ENCODE measurements at places on chromosomes 3 and 15. TPM values are rescaled to one million over a fixed set of nuclear protein-coding genes. Genes with fewer than 3 reads are reported as not detected.

Gene SLC35G2
- 16.5 TPM for total RNA-seq

- DNase-seq = no peak
Observed at GRCh38 chr3:35849963-35850362, 210.6 kb downstream of the ARPP21 start.

DNA sequence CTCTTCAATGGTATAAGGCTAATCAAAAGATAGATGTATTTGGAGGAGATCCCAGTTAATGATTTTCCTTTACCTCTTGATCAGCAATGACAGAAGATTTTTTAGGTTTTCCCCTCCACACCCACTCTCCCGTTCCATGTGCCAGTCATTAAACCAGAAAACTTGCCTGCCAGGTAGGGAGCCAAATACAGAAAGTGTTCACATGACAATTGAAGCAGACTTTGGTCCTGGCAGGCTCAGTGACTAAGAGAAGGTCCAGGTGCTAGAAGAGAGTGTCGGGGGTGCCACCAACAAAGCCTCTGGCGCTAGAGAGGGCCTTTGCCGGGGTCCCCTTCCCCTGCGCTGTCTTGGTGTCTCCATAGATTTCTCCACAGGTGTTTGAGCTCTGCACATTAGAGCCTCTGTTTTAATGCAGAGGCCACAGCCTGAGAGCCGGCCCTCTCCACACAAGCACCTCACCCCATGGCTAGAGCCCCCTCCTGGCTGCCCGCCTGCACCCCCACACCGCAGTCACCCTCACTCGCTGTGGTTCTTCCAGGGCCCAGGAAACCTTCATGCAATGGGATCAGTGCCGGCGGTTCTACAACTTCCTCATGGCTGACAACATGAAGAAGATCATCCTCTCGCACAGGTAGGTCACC is 36.4 kb downstream of the RLBP1 start:
- no peak for DNase-seq

DNA sequence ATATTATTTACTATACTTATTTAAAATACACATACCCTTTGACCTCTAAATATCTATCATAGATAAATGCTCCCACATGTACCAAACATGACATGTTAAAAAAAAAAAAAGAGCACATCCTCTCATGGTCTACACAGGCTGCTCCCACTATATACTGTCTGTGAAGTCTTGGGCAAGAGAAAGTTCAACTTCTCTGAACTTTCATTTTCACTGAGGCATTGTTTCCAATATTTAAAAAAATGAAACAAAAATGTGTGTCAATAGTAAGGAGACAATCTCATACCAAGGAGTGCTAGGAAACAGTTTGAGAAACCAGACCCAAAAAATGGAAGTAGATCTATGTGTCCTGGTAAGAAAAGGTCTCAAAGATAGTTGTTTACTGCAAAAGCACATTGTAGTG is 29.3 kb downstream of the SLC4A7 start:
- DNase-seq = no peak

GRCh38 chr3:71512000-71512399 is 71.5 kb downstream of the FOXP1 start:
- DNase-seq = no peak

DNA sequence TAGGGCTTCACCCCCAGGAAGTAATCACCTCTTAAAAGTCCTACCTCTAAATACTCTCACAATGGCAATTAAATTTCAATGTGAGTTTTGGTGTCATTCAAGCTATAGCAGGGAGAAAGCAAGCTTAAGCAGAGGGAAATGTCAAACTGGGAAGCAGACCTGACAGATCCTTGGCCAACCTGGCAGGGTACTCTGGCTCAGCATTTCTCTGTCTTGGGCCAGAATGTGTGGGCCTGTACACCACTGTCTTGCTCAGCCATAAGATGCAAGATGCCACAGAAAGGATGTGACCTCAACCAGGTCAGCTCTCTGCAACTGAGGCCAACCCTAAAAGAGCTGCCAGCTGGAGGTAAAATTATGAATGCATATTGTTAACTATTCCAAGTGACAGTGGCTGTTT is 130.6 kb upstream of the CMC1 start:
- no peak for DNase-seq

DNA sequence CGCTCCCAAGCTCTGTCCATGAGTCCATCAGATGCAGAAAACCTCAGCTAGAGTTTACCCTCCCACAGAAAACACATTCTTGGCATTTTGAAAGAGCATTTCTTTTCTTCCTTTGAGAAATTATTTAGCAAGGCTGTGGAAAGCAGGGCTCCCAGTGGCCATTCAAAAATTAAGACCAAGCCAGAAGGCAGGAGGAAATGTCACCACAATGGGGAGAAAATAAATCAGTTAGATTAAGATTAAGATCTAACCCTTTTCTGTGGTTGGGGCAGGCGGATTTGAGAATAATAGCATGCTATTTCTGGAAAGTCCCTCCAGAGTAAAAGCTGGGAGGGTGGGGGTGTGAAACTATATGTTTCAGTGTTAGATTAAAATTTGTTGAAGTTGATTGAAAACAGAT is 20.2 kb downstream of the LRIG1 start:
- no peak for DNase-seq

DNA sequence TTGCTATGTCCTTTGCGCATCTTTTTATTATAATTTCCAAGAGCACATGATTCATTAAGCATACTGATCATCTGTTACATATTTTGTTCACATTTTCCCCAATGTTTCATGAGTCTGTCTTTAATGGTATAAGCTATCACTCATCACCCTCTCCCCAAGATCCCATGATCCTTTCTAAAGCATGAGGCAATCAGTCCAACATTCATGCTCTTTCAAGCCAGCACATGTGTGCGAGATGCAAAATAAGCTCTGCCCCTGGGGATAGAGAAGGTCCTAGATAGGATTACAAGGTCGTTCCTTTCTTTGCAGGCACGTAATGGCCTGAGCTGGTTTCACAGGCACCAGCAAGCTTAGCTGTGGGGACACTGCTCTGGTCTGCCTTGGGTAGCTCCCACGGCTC is 32.2 kb upstream of the B3GNT5 start:
- no peak for DNase-seq

Gene GAP43
- total RNA-seq = not detected

DNA sequence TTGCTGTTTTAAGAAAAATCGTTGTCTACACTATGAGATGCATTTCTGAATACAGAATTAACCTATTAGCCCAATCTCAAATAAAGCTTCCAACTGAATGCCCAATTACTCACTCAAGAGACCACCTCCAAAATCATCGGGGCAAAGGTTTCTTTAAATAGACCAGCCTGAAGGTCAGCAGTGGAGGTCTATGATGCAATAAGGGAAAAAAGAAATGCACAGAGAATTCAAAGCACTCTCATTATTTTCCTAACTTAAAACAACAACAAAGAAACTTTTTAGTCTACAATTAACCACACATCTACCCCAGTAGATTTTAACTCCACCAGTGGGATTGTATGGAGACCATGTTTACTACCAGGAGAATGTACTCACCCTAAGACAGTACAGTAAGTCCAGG is 657.7 kb upstream of the CCDC54 start:
- no peak for DNase-seq

DNA sequence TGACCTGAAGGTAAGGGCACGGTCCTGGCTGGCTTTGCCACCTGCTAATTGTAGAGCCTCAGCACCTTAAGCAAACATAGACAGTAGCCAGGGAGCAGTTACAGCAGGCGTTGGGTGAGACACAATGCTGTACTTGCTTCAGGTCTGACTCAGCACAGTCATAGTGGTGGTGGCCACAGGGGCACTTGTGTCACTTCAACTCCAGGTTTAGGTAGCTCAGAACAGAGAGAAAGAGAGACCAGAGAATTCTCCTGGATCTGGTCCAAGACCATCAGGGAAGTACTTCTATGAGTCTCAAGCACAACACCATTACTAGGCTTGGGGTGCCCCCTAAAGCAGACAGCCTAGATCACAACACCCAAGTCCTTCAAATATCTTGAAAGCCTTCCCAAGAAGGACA is 204.4 kb downstream of the OTOL1 start:
- DNase-seq = no peak

Gene ISLR2
- 1.4 TPM for total RNA-seq

All from Caki2 (cell line).